CD4-positive, alpha-beta memory T cell (primary cell): ENCODE measurements at places on chromosomes 7 and 10.

DNA sequence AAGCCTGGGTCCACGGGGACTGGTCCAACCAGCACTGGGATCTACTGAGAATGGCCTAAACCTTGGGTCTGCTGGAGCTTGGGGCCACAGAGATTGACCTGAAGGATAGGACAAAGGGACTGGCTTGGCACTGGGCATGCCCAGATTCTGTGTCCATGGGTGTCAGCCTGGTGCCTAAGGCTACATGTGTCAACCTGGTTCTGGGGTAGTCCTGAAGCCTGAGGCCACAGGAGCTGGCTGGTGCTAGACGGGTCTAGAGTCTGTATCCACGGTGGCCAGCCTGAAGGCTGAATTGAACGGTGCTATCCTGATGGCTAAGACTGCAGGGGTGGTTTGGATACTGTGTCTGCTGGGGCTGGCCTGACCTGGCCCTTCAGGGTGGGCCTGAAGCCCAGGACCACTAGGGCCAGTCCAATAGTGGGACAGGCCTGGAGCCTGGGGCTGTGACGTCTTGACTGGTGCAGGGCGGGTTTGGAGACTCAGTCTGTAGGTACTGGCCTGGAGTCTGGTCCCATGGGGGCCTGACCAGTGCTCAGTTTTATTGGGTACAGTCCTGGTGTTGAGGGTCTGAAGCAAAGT lies 152.4 kb upstream of the HPS1 start:
- no peak for DNase-seq

GRCh38 chr7:47685151-47685550 lies 103.2 kb upstream of the TNS3 start:
- no peak for DNase-seq

DNA sequence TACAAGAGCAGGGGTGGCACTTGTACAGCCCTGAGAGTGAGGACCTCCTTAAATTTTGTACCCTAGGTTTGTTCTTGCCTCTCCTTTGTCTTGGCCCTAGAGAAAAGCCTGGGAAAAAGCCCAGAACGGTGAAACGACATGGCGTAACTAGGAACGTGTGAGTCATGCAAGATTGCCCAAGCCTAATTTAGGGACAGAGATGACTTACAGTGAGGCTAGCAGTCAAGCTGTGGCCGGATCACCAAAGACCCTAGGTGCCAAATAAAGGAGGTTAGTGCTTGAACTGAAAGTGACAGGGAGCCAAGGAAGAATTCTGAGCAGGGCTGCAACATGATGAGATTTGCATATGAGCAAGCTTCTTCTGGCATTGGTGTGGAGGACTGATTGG lies 25.1 kb downstream of the TBXAS1 start:
- DNase-seq: no peak

GRCh38 chr7:44321796-44322195 lies 3.6 kb downstream of the CAMK2B start:
- DNase-seq: no peak

- DNase-seq: no peak
Observed at GRCh38 chr10:33460505-33461294, 126.2 kb upstream of the NRP1 start.

GRCh38 chr10:31399631-31400030 lies 80.6 kb downstream of the ZEB1 start:
- no peak for DNase-seq

DNA sequence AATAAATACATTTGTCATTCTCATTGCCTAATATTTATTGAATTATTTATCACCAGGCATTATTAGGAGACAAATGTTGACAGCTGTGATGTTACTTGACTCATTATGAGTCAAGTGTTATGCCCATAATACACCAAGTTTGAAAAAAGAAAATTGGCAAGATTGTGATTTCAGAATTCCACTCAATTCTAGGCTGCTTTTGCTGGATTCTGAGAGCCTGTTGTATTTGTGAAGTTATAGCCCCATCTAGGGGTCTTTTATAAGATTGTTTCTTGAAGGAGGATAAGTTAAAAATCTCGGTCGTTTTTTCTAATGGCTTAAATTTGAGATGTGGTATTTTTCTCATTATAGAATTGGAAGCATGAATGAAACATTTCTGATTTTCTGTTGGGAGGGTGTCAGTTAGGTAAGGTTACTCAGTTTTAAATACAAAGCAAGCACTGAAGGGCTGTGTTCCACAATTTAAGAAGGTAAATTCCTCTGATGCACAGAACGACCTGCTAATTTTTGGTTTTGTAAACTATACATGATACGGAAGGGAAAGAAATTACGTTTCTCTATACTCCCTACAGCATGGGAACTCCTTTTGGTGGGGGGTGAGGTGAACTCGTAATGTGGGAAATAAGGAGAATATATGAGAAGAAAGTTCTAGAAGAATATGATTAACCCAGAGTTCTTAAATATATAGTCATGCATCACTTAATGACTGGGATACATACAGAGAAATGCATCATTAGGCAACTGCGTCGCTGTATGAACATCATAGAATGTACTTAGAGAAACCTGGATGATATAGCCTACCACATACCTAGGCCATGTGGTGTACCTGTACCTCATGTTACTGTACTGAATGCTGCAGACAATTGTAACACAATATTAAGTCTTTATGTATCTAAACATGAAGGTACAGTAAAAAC lies 2.6 kb downstream of the STK31 start:
- peak; percentile 37 for DNase-seq

DNA sequence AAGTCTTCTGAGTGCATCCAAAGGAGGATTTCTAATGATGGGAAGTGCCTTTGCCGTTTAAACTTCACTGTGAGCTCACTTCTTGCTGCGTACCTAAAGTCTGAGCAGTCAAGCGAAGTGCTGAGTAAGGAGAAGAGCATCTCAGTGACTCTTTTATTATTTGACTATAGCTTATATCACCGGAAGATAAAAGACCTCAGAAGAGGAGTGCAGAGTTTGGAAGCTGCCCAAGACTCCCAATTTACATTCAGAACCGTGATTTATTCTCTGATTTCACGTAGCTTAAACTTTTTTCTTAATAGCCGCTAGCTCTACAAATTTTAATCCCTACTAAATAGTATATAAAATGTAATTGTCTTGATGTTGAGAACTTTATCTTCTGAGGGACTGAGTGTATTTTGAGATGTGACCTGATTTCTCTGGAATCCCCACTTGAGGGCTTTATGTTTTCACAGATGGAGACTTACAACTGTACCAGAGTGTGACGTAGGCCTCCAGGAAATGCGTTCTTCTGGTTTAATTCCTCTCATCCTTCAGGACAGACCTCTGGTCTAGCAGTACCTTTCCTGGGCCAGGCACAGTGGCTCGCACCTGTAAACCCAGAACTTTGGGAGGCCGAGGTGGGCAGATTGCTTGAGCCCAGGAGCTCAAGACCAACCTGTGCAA lies 51.1 kb downstream of the CAMK1D start:
- DNase-seq: no peak

GRCh38 chr10:97124211-97124610 lies 61.5 kb downstream of the SLIT1 start:
- DNase-seq: no peak

- no peak for DNase-seq
Observed at GRCh38 chr7:143361552-143362130, 872 bp downstream of the FAM131B start.

DNA sequence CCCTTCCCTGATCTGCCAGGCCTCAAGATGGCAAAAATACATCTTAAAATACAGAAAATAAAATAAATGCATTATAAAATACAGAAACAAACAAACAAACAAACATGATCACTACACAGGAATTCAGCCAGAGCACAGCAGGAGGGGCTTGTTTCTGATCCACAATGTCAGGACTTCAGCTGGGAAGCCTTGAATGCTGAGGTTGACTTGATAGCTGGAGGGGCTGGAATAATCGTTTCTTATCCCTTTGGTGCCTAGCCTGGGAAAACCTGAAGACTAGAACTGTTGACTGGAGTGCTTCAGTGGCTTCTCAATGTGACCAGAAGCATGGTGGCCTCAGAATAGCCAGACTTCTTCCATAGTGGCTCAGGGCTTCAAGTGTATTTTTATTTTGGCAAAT lies 9.2 kb upstream of the MARVELD1 start:
- DNase-seq: no peak

- no peak for DNase-seq
Observed at GRCh38 chr10:58300676-58301075, 31.7 kb downstream of the CISD1 start.

DNA sequence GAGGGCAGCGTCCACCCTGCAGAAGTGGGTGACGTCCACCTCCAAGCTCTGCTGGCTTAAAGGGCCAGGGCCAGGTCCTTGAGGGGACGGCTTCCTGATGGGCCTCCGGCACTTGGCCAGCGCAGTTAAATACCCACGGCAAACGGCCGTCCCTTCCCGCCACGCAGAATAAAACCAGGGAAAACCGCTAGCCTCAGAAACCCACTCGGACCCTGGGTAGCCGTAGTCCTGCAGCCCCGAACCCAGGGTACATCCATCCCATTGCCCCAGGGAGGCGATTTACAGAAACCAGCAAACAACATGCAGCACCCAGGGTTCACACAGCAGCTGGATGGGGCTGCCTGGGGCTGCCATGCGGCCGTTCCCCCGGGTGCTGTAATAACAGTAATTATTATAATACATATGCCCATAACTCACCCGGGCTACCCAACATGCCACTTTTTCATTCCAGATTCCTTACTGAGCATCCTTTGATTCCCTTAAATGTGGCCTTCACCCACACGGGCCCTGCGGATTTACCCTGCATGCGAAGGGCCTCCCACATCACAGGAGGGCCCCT lies 81.5 kb upstream of the PDGFA start:
- DNase-seq: no peak

GRCh38 chr7:89385411-89385810 lies 589.9 kb upstream of the TEX47 start:
- no peak for DNase-seq

DNA sequence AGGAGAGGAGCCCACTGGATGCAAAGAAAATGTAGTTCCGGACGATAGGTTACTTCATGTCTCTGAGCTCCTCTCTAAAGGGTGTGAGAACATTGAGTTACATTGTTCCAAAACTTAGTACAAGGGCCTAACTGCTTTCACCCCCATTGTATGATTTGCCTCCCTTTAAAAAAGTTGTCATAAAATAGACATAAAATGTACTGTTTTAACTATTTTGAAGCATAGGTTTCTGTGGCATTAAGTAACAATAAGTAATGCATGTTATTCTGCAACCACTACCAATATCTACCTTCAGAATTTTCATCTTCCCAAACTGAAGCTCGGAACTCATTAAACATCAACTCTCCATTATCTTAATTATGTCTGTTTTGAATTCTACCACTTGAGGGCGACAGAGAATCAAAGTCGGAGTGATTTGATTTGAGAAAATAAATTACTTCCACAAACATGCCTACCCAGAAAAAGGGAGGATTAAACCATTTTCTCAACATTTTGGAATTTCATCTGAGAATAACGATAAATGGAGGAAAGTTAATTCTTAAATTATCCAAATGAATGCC lies 2.7 kb downstream of the IGFBP1 start:
- peak; percentile 16 for DNase-seq

- DNase-seq: no peak
Observed at GRCh38 chr7:102096012-102096332, 190.7 kb upstream of the SH2B2 start.

DNA sequence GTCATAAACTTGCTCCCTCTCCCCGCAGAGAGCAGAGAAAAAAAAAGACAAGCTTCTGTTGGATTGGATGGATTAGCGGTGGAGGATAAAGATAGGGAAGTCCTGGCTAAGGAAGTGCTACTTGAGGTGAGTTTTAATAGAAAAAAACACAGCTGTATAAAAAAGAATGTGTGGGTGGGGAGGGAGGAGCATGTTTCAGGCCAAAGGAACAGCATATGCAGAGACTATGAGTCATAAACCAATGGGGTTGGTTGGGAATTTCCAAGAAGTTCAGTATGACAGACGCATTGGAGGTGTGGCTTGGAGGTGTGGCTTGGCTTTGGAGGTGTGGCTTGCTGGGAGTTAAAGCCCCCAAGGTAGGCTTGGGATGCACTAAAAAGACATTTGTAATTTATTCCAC lies 103.0 kb upstream of the LSM8 start:
- DNase-seq: no peak

GRCh38 chr7:84196084-84196503 lies 1.5 kb upstream of the SEMA3A start:
- DNase-seq: no peak

DNA sequence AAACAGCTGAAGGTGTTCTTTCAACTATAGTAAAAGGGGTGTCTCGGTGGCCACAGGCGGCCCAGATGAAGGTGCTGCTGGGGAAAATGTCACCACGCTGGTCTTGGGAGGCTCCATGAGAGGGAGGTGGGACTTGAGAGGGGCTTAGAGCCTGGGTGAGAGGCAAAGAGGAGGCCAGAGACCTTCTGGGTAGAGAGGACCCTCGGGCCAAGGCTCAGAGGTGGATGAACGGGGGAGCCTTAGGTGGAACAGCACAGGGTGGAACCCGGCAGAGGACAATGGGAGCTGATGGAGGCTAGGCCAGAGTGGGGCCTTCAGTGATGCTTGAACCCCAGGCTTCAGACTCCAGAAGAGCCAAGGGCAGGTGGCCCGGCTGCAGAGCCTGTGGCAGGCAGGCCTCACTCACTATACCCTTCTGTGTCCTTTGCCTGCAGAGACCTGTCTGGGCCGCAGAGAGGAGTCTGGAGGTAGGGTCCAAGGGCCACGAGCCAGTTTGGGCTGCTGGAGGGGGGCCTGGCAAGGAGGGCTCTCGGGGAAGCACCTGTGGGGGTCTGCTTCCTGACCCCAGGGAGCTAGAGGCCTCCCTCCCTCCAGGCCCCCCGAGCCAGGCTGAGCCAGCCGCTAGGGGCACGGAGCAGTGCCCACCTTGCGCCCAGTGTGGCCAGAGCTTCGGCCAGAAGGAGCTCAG lies 32.1 kb downstream of the ZNF783 start:
- no peak for DNase-seq

- DNase-seq: no peak
Observed at GRCh38 chr7:155506854-155507337, 39.5 kb downstream of the CNPY1 start.

DNA sequence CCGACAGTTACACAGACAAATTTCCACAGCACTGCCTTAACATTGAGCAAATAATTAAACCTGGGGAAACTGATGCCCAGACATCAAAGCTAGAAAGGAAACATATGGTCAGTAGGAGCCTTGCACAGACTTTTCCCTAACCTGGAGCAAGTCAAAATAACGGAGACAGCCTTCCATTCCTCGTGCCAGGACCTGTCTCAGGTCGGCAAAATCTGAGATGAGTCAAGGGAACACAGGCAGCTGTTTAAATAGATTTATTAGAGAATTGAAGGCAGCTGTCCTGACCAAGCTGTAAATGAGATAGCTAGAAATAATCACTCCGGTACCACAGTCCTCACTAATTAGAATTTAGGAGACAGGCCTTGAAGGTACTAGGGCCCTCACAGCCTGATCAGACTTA lies 81.2 kb downstream of the RAMP3 start:
- no peak for DNase-seq
